ENCODE measurements at places on chromosomes 4 and X.

DNA sequence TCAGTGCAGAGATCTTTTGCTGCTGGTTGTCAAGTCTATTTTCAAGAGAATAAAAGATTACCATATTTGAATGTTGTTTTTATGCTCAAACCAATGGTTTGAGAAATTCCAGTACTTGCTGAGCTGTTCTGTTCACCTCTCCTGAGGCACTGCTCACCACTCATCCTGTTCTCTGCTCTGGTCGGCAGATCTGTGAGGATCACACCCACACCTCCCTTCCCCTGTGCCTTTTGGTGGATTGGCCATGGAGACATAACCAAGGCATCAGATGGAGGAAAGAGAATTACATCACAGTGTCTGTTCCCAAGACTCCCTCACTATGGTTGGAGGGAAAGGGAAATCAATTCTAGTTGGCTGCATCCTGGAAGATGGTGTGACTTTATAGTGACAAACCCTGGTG is 391.6 kb downstream of the ARHGAP24 start:
- no peak for DNase-seq

DNA sequence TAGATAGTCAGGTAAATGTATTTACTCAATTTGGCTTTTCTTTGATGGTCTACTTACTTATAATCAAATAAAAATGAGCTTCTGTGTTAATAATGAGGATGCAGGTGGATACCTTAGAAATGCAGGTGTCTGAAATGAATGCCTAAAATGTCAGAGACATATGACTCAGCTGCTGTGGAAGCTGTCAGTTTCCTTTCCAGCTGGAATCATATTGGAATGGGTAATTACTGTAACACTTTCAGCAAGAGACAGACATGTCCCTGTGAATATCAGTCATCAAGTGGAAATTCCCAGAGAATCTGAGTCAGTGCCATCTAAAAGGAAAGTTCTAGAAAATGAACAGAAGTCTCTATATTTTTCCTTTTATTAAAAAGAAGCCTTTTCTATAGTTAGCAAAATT is 783.0 kb upstream of the AADAT start:
- DNase-seq, result no peak

DNA sequence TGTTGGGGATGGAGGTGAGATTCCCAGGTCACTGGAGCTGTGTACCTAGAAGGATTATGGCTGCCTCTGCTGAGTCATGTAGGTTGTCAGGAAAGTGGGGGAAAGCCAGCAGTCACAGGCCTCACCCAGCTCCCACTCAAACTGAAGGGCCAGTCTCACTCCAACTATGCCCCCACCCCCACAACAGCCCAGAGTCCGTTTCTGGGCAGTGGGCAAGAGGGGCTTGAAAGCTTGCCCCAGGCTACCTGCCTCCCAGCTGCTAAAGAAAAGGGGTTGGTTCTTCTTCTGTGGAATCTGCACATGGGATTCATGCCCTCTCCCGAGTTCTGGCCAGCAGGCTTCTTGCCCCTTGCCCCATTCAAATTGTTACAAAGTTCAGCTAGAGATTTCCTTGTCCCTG is 116.0 kb upstream of the PGRMC2 start:
- DNase-seq, result no peak

DNA sequence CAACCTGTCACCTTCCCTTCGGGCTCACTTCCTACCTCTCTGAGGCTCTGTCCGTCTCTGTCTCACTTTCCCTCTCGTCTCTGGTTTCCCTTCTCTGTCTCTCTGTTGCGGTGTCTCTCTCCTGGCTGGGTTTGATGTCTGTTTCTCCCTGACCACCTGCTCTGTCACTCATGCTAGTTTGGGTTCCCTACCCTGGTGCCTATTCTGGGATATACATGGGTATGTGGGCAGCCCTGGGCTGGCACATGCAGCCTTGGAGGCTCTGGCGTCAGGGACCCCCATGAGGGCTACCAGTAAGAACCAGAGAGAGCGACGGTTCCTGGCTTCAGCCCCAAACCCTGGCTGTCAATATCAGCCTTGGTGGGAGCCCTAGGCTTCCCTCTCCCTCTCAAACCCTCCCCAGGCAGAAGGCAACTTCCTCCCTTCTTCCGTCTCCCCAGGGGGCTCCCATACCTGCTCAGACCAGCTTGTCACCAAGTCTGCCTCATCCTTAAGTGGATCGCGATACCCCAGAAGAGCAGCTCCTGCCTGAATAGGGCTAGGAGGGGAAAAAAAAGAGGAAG is 314 bp downstream of the DNASE1L1 start:
- DNase-seq, result no peak

- DNase-seq, result no peak
Measured at GRCh38 chr4:67366311-67366861, 178.9 kb downstream of the CENPC start.

DNA sequence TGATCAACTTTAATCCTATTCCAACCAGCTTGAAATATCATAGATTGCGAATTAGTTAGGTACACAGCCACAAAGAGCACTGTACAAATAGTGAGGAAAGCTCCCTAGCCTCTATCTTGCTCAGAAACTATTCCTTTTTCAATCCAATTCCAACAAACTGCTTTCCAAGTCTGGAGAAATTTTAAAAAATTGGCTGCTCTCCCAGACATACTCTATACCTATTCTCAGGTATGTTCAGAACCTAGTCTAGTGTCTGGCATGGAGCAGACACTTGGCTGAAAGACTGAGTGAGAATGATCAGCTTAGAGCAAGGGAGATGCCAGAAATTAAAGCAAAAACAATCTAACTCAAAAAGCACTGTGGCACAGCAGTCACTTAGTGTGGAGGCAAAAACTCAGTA is 105.9 kb downstream of the SLC10A7 start:
- DNase-seq, result no peak

- no peak for DNase-seq
Measured at GRCh38 chr4:2734612-2735011, 21.5 kb downstream of the TNIP2 start.

GRCh38 chr4:124481123-124481522 is 231.4 kb downstream of the ANKRD50 start:
- no peak for DNase-seq

All from endodermal cell (in vitro differentiated cells).